ENCODE measurements at places on chromosomes 7 and 10.

GRCh38 chr7:21616796-21617436, 74.1 kb downstream of the DNAH11 start:
- H3K4me3 ChIP-seq: no peak overlapping the region
- H3K27me3 ChIP-seq: no peaks in the 10 kb centered on the region
- DNase-seq: peak; percentile 79
- no peak overlapping the region for H3K27ac ChIP-seq

DNA sequence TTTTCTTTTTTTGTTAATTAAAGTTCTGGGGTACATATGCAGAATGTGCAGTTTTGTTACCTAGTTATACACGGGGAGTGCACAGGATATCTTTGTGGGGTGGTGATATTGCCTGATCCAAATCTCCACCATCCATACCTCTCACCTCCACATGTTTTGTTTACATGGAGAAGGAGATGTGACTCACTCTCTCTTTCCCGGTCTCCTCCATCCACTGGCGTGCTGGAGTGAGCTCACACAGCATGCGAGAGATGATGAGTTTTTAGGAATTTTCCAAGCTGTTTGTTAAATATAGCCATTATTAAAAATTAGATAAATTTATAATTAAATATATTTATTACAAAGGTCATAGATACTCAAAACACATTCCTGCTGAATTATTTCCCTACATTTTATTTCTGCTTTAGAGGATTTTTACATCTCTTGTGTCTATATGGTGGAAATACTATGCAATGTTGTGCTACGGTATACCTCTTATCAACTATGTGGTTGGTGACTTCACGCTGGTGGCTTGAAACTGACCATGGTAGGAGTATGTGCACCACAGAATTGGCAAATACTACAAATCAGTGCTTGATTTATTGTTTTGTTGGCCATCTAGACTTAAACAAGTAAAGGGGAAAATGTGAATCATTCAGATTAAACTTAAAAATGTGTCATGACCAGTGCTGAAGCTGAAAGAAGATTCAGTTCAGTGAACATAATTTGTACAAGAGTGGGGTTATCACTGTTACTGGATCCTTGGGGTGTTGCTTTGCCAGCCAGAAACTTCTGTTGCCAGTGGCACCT, 107.9 kb upstream of the FAM180A start:
- no peak overlapping the region for H3K4me3 ChIP-seq
- no peaks in the 10 kb centered on the region for H3K4me1 ChIP-seq
- no peaks in the 10 kb centered on the region for H3K27me3 ChIP-seq
- H3K36me3 ChIP-seq: no peaks in the 10 kb centered on the region
- peak; percentile 99 for DNase-seq

DNA sequence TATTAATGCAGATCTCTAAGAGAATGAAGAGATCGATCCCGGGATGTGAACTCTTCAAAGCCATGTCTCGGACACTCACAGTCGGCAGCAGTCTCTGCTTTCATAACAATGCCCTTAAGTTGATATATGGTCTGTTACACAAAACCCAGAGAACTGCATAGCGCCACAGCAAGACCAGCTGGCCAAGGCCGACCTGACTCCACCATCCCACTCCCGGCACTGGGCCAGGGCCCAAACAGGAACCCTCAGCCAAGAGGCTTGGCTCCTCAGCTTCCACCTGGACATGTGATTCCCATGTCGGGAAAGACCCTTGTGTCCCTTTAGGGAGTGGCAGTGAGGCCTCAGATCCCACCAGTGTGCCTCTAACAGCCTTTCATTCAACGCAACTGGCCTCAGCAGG, 106.6 kb upstream of the RNF32 start:
- H3K4me3 ChIP-seq: no peak overlapping the region
- no peaks in the 10 kb centered on the region for H3K27me3 ChIP-seq
- DNase-seq: no peak
- H3K27ac ChIP-seq: no peak overlapping the region

DNA sequence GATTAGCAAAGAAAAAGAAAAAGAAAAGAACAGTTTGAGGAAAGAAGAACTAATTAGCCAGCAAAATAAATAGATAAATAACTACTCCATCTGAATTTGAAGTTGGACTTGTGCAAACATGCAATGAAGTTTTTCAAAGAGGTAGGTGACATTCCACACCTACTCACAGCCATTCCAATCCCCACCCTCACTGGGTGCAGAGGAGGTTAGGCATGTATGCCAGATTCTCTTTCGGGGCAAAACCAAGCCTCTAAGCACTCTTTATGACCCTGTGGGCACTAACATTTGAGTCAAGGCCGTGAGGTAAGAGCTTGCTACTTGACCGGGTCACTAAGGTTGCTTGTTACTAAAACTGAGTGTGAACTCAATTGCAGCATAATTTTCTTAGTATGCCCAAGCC, 108.4 kb upstream of the SEMA3A start:
- no peaks in the 10 kb centered on the region for H3K27me3 ChIP-seq
- H3K4me1 ChIP-seq: no peaks in the 10 kb centered on the region
- H3K36me3 ChIP-seq: no peaks in the 10 kb centered on the region
- no peak overlapping the region for H3K4me3 ChIP-seq
- DNase-seq: no peak

DNA sequence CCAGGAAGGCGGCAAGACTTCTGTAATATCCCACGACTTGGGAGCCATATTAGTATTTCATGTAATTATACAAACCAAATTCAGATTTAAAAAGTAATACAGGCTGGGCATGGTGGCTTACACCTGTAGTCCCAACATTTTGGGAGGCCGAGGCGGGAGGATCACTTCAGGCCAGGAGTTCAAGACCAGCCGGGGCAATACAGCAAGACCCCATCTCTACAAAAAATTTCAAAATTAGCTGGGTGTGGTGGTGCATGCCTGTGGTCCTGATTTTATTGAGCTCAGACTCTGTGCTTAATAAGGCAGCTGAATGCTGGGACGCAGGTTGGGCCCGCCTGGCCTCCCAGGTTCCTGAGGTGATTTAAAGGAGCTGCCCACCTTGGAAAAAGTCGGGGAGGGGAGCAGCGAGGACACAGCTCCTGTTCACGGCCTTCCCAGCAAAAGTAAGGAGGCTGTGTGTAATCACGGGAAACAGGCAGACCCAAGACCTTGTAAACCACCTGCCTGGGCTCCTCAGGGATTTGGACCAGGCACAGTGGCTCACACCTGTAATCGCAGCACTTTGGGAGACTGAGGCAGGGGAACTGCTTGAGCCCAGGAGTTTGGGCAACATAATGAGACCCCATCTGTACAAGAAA, 93.0 kb upstream of the DNAAF5 start:
- no peak overlapping the region for H3K27ac ChIP-seq
- no peak overlapping the region for H3K4me3 ChIP-seq
- no peaks in the 10 kb centered on the region for H3K4me1 ChIP-seq
- H3K27me3 ChIP-seq: no peaks in the 10 kb centered on the region

DNA sequence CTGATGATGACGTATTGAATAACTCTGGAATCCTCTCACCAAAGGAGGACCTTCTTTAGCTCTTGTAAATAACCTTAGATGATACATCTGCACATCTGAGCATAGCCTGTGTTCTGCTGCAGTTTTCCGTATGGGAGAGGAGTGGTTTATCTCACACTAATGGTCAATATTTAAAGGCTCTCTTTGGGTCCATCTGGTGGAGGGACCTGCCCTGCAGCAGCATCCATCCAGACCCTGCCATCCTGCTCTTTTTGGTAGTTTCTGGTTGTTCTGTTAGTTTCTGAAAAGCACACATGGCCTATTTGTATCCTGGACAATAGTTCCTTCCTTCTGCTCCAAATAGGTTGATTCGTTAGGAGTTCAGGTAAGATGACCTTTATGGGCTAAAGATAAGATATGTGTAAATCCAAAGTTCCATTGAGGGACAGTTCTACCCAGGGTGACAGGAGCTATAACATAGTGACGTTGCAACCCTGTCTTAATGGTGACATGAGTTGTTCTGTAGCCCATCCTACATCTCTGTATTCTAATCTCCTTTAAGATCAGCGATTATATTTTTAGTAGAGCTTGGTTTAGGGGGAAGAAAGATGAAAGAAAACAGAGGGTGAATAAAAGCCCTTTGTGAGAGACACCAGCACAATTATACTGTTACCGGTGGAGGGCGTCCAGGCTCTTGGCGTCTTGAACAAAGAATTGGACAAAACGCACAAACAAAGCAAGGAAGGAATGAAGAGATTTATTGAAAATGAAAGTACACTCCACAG, 60.0 kb upstream of the KLF14 start:
- peak; percentile 55 for DNase-seq
- peak overlapping the region; percentile 34 for H3K27ac ChIP-seq
- H3K4me1 ChIP-seq: no peaks in the 10 kb centered on the region

DNA sequence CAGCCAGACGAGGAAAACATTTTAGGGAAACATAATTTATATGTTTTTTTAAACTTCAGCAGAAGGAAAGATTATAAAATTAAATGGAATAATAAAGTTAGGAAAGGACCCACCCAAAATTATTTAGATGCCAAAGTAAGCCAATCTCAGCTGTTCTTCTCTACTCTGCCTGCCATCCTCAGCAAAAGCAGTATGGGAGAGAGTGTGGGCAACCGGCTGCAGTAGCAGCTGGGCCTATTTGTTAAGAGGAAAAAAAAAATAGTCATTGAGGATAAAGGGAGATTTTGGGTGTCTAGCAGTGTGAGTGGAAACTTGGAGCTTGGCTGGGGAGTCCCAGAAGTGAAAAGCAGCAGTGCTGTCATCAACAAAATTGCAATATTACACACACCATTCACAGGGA, 15.4 kb downstream of the SEMA3E start:
- H3K36me3 ChIP-seq: no peaks in the 10 kb centered on the region
- H3K27ac ChIP-seq: no peak overlapping the region
- H3K4me3 ChIP-seq: no peak overlapping the region
- DNase-seq: no peak
- H3K4me1 ChIP-seq: no peaks in the 10 kb centered on the region
- no peaks in the 10 kb centered on the region for H3K27me3 ChIP-seq

GRCh38 chr7:158428131-158428836, 159.3 kb downstream of the PTPRN2 start:
- no peak overlapping the region for H3K4me3 ChIP-seq
- H3K36me3 ChIP-seq: no peaks in the 10 kb centered on the region
- no peaks in the 10 kb centered on the region for H3K4me1 ChIP-seq
- no peaks in the 10 kb centered on the region for H3K27me3 ChIP-seq

DNA sequence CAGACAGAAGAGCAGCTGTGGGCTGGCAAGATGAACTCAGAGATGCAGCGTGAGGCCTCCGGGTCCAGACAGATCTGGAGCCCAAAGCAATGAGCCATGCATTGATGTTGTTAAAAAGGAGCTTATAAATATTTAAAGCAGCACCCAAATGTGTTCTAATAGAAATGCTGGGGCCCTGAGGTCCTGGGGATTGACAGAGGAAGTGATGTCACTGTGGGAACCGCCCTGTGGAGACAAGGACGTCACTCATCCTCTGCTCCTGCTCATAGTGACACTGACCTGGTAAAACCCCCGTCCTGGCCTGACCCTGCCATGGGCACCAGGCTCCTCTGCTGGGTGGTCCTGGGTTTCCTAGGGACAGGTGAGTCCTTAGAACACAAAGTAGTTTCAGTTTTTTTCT, 197.0 kb upstream of the PRSS58 start:
- no peak for DNase-seq
- H3K36me3 ChIP-seq: no peaks in the 10 kb centered on the region
- H3K4me3 ChIP-seq: no peak overlapping the region
- H3K4me1 ChIP-seq: peaks cover 3% of the 10 kb centered on the region
- H3K27me3 ChIP-seq: no peaks in the 10 kb centered on the region

DNA sequence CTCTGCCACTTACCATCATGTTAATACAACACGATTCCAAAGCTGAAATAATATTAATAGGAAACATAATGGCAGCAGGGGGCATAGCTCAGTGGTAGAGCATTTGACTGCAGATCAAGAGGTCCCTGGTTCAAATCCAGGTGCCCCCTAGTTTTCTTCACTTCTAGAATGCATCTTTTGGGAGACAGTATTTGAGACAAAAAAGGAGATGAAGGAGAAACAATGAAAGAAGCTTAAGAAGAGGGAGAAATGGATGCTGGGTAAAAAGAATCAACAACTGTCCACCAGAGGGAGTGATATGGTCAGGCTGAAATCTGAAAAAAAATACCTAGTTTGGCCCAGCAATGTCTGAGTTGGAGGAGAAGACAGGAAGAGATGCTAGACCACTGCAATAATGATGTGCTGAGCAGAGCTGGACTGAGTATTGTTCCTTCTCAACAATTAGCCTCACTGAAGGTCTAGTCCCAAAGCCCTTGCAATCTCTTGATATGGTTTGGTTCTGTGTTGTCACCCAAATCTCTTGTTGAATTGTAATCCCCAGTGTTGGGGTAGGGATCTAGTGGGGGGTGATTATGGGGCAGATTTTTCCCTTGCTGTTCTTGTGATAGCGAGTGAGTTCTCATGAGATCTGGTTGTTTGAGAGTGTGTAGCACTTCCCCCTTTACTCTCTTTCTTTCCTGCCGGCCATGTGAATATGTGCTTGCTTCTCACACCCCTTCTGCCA, 48.3 kb downstream of the ZNF783 start:
- H3K36me3 ChIP-seq: no peaks in the 10 kb centered on the region
- no peaks in the 10 kb centered on the region for H3K4me1 ChIP-seq
- H3K27me3 ChIP-seq: no peaks in the 10 kb centered on the region
- H3K4me3 ChIP-seq: no peak overlapping the region

- H3K4me3 ChIP-seq: no peak overlapping the region
- no peaks in the 10 kb centered on the region for H3K4me1 ChIP-seq
- no peak overlapping the region for H3K27ac ChIP-seq
- no peaks in the 10 kb centered on the region for H3K27me3 ChIP-seq
- DNase-seq: no peak
These were observed 78.1 kb upstream of the NEBL start for GRCh38 chr10:20975236-20975635.

DNA sequence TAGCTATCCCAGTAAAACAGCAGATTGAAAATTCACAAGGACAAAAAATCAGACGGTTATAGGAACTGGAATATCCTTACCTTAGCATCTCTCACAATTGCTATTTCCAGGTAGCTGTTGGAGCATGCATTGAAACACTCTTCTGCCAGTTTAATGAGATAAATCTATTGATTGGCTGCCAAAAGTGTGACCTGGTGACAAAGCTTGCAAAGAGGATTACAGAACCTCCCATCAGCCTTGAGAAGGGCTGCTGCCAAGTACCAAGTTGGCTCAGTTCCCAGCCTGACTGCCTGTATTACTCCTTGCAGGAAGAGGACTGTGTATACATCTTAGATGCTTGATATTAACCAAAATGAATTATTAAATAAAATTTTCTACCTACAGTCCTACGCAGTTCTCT, 5.1 kb downstream of the PRLHR start:
- no peak overlapping the region for H3K27ac ChIP-seq
- peaks cover 1% of the 10 kb centered on the region for H3K27me3 ChIP-seq
- no peaks in the 10 kb centered on the region for H3K4me1 ChIP-seq
- peak; percentile 8 for DNase-seq
- H3K36me3 ChIP-seq: no peaks in the 10 kb centered on the region

DNA sequence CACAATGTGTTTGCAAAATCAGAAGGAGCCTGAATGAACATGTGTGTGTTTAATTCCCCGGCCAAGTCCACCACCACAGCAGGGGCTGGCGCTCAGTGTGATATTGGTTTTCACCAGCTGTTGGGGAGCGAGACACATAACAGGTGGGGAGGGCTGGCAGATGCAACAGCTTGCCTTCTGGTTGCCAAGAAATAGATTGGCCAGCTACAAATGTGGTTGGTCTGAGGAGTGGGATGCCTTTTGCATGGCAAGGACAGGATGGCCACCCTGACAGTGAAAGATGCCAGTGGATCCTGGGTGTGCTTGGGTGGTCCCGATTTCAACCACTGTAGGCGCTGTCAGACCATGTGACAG, 292.5 kb upstream of the FZD8 start:
- H3K36me3 ChIP-seq: no peaks in the 10 kb centered on the region
- no peak for DNase-seq
- H3K4me3 ChIP-seq: no peak overlapping the region

GRCh38 chr10:10897400-10897799, 120.3 kb upstream of the CELF2 start:
- no peaks in the 10 kb centered on the region for H3K27me3 ChIP-seq
- no peak overlapping the region for H3K27ac ChIP-seq
- DNase-seq: no peak
- no peak overlapping the region for H3K4me3 ChIP-seq

Data from fibroblast of lung (primary cell).